Activated CD4-positive, alpha-beta T cell treated with anti-CD3 and anti-CD28 coated beads, Interleukin-2, amount 50 U/mL, for 24 hours (primary cell): ENCODE measurements at places on chromosomes 4 and X.

- DNase-seq: no peak
These were observed 3.3 kb downstream of the RPS4X start for GRCh38 chrX:72273718-72274117.

- DNase-seq: no peak
These were observed 125.8 kb upstream of the VCX3A start for GRCh38 chrX:6660567-6661264.

DNA sequence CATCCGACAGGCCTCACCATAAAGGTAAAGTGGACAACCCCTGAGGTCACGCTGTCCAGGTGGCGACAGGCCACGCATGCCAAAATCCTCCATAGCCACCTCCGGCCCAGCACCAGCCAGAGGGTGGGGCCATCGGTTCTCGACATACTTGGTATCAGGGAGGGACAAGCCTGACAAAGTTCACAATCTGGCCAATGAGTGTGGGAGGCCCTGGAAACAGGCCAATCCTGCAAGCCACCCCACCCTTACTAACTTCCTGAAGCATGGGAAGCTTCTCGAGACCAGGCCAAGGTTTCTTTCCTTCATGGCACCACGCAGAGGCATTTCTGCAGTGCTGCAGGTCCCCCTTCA is 73.8 kb downstream of the MTMR1 start:
- no peak for DNase-seq

- no peak for DNase-seq
These were observed 22.3 kb downstream of the AMOT start for GRCh38 chrX:112818114-112819007.

- no peak for DNase-seq
These were observed 69.4 kb downstream of the HCCS start for GRCh38 chrX:11180571-11180970.

DNA sequence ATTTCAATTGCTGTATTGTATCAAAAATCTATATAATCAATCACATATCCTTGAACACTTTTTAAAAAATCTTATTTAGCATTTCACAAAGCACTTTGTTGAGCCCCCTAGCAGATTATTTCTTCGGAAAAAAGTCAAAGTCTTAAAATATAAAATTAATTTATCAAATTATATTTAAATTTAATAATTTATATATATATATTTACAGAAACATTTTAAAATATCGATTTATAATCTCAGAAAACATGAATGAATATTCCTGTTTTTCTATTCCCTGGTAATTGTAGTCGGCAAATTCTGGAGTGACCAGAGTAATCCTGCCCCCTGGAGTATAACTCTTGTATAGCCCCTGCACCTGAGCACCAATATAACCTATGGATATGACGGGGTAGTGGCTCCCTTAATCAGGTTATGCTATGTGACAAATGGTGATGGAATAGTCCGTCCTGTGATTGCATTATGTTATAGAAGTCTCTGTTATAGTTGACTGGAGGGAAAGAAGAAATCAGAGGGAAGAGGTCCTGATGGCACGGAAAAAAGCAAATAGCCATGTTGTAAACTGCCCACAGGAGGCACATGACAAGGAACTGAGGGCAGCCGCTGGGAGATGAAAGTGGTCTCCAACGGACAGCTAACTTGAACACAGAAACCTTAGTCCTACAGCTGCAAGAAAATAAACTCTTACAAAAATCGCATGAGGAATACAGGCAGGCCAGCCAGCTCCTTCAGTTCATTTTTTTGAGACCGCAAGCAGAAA is 1092.3 kb downstream of the ARAP2 start:
- DNase-seq: no peak

DNA sequence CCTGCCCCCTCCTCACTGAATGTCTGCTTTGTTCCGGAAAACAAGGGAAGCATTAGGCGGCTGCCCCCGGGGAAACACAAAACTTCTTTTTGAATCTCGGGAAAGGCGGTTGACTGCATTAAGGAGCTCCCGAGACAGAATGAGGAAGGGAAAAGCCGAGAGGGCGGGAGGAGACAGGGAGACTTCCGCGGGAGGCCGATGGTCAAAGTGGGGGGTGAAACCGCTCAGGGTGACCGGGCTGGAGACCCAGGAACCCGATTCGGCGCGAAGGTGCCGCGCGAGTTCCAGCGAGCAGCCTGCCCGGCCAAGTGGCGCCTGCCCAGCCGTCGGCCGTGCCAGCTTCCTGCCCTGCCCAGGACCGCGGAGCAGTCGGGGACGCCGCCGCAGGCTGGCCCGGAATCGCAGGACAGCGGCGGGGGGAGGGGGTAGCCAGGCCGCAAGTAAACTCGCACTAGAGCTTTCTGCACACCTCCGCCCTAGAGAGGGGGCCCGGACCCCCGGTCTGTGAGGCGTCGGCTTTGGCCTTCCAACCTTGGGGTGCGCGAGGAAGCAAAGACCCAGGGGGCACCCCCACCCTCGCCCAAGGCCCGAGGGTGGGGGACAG is 55.1 kb upstream of the BCOR start:
- DNase-seq: no peak

GRCh38 chr4:37685161-37685822 is 884 bp downstream of the RELL1 start:
- DNase-seq: no peak
